Heart right ventricle (tissue), 16 donors: ENCODE measurements at places on chromosomes 12 and 14. TPM values are rescaled to one million over a fixed set of nuclear protein-coding genes. Genes with fewer than 3 reads are reported as not detected.

DNA sequence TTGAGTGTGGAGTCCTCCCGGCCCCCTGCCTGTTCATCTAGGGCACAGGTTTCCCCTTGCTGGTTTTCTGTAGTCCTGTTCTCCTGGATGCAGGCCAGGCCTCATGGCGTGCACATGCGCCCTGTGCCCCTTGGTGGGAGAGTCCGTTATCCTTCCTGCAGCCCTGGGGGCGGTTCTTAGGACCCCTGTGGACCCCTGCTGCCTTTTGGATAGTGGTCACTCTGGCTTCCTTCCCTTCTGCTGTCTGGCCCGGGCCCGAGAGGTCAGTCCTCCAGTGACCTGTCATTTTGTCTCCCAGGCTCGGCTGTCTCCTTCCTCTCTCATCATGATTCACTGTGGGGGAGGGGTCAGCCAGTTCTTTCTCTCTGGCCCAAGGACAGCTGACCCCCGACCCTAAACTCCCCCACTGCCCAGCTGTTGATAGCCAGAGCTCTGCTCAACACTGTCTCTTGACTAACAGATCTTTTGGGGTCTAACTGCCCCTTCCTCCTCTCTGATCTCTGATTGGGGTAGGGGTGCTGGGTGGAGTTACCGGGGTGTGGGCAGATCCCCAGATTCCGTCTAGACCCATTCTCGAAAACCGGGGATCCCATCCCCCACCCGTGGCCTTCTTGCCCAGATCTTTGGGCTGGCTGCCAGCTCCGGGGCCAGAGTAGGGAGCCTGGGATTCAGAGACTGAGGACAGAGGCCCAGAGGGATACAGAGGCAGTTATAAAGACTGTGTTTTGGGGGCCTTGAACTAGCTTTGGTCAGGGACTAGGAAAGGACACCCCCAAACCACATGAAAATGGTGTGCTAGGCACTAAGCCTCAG, 7.0 kb downstream of the CCND2 start:
- H3K4me3 ChIP-seq = no peak overlapping the region
- H3K27me3 ChIP-seq = no peaks in the 10 kb centered on the region
- H3K27ac ChIP-seq = peak overlapping the region; percentile 96
- peaks cover 85% of the 10 kb centered on the region for H3K36me3 ChIP-seq
- DNase-seq = peak; percentile 84
- H3K4me1 ChIP-seq = peaks cover 82% of the 10 kb centered on the region

- DNase-seq = peak; percentile 70
- H3K27ac ChIP-seq = peak overlapping the region; percentile 73
- no peaks in the 10 kb centered on the region for H3K36me3 ChIP-seq
Measured at GRCh38 chr14:95527387-95528002, 7.4 kb upstream of the GLRX5 start.

GRCh38 chr12:63423839-63424238, 244.5 kb downstream of the DPY19L2 start:
- no peak overlapping the region for H3K4me3 ChIP-seq
- no peak for DNase-seq
- H3K36me3 ChIP-seq = no peaks in the 10 kb centered on the region
- no peak overlapping the region for H3K27ac ChIP-seq

Gene TMPRSS12
- not detected for total RNA-seq

- H3K4me3 ChIP-seq = no peak overlapping the region
- H3K36me3 ChIP-seq = no peaks in the 10 kb centered on the region
- H3K4me1 ChIP-seq = peaks cover 7% of the 10 kb centered on the region
- no peak for DNase-seq
- no peak overlapping the region for H3K27ac ChIP-seq
Measured at GRCh38 chr14:92693998-92694795, 54.2 kb downstream of the LGMN start.

DNA sequence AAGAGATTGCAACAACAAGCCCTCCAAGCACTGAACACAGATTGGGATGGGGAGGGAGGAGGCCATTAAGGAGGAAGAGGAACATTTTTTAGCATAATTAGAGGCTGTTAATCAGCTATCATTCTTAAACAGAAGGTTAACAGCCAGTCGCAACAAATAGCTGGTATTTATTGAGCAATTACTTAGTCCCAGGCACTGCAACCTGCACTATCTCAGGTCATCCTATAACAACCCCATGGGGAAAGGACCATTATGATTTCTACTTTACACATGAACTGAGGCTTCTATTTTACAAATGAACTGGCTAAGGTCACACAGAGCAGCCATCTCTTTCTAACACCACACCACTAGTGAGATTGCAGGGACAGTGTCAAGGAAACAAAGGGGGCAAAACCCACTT, 10.4 kb downstream of the RAB35 start:
- no peak overlapping the region for H3K4me3 ChIP-seq
- H3K4me1 ChIP-seq = peaks cover 39% of the 10 kb centered on the region
- DNase-seq = no peak
- H3K27ac ChIP-seq = no peak overlapping the region
- no peaks in the 10 kb centered on the region for H3K36me3 ChIP-seq

- H3K4me1 ChIP-seq = no peaks in the 10 kb centered on the region
- no peaks in the 10 kb centered on the region for H3K36me3 ChIP-seq
- no peak for DNase-seq
- no peak overlapping the region for H3K4me3 ChIP-seq
- H3K27me3 ChIP-seq = no peaks in the 10 kb centered on the region
Measured at GRCh38 chr12:121034616-121035305, 4.3 kb downstream of the OASL start.

Gene ADAM20
- total RNA-seq = 0.33 TPM

Gene ERGIC2
- total RNA-seq = 84.2 TPM

Gene AKAP5
- total RNA-seq = 0.15 TPM

- H3K27ac ChIP-seq = no peak overlapping the region
- no peaks in the 10 kb centered on the region for H3K4me1 ChIP-seq
- H3K27me3 ChIP-seq = no peaks in the 10 kb centered on the region
- peak; percentile 35 for DNase-seq
- no peak overlapping the region for H3K4me3 ChIP-seq
- no peaks in the 10 kb centered on the region for H3K36me3 ChIP-seq
Measured at GRCh38 chr14:94827711-94828447, 58.0 kb upstream of the GSC start.

DNA sequence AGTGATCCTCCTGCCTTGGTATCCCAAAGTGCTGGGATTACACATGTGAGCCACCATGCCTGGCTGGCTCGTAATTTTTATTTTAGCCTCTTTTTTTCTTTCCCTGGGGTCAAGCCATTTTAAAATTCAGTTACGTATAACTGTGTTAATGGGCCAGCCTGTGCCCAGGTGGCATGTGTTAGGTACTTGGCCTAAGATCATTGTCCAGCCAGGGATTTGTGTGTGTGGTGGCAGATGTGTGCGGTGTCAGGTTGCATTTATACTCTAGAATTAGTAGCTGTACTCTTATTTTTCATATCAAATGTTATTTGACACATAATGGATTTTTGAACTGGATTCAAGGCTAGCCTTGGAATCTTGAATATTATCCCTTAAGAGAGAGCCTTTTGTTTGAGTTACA, 69.3 kb downstream of the FBXO34 start:
- no peak for DNase-seq
- H3K27ac ChIP-seq = no peak overlapping the region
- H3K4me3 ChIP-seq = no peak overlapping the region

- no peaks in the 10 kb centered on the region for H3K36me3 ChIP-seq
- H3K4me1 ChIP-seq = peaks cover 26% of the 10 kb centered on the region
- no peak overlapping the region for H3K4me3 ChIP-seq
- H3K27me3 ChIP-seq = no peaks in the 10 kb centered on the region
- H3K27ac ChIP-seq = no peak overlapping the region
Measured at GRCh38 chr12:111764120-111764821, 2.5 kb upstream of the ALDH2 start.

GRCh38 chr12:65313719-65314317, 35.3 kb downstream of the MSRB3 start:
- peaks cover 22% of the 10 kb centered on the region for H3K36me3 ChIP-seq
- DNase-seq = no peak
- H3K27ac ChIP-seq = no peak overlapping the region
- no peaks in the 10 kb centered on the region for H3K27me3 ChIP-seq
- H3K4me1 ChIP-seq = peaks cover under 1% of the 10 kb centered on the region
- H3K4me3 ChIP-seq = no peak overlapping the region

Gene NGB
- not detected for total RNA-seq

DNA sequence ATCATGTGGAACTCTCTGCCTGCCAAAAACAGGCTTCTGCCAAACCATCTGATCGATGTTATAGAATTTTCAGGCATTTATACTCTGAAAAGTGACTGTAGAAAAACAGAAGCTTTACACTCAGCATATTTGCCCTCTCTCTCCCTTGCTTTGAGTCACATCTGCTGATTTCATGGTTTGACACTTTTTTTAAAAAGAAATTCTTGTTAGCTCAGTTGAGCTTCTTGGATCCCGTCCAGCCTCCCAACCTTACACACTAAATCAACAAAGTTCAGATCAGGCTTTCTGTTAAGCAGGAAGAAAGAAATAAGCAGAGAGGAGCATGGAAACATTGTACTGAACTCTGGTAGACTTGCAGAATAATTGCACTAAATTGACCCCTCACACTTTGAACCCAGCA, 193.6 kb upstream of the SEL1L start:
- H3K27me3 ChIP-seq = no peaks in the 10 kb centered on the region
- H3K27ac ChIP-seq = no peak overlapping the region
- no peaks in the 10 kb centered on the region for H3K36me3 ChIP-seq

GRCh38 chr14:95078867-95079266, 78.5 kb downstream of the DICER1 start:
- no peaks in the 10 kb centered on the region for H3K36me3 ChIP-seq
- no peak overlapping the region for H3K4me3 ChIP-seq
- no peak overlapping the region for H3K27ac ChIP-seq
- no peaks in the 10 kb centered on the region for H3K27me3 ChIP-seq
- DNase-seq = no peak
- no peaks in the 10 kb centered on the region for H3K4me1 ChIP-seq

Gene GMPR2
- total RNA-seq = 30.2 TPM

Gene NRXN3
- total RNA-seq = 0.63 TPM

DNA sequence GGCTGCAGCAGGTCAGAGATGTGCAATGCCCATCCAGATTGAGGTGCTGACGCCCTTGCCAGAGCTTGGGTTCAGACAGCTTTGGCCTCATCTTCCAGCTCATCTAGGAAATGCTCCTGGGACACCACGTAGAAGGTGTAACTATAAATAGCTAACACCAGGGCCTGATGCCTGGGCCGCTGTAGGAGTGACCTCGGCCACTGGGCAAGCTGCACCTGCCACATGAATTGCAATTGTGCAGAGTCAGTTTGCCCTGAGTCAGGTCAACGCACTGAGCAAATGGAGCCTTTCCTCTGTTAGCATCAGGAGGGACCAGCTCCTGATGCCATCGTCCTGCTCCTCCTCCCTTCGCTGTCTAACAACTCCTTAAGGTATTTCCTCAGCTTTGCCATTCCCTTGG, 17.4 kb upstream of the DNM1L start:
- H3K4me3 ChIP-seq = no peak overlapping the region
- no peaks in the 10 kb centered on the region for H3K36me3 ChIP-seq
- DNase-seq = no peak
- H3K27ac ChIP-seq = no peak overlapping the region
- H3K27me3 ChIP-seq = no peaks in the 10 kb centered on the region

Gene POTEG
- total RNA-seq = not detected
